ENCODE measurements at places on chromosomes 6 and 20.

- no peak for DNase-seq
Measured at GRCh38 chr20:46802722-46803121, 91.9 kb upstream of the EYA2 start.

DNA sequence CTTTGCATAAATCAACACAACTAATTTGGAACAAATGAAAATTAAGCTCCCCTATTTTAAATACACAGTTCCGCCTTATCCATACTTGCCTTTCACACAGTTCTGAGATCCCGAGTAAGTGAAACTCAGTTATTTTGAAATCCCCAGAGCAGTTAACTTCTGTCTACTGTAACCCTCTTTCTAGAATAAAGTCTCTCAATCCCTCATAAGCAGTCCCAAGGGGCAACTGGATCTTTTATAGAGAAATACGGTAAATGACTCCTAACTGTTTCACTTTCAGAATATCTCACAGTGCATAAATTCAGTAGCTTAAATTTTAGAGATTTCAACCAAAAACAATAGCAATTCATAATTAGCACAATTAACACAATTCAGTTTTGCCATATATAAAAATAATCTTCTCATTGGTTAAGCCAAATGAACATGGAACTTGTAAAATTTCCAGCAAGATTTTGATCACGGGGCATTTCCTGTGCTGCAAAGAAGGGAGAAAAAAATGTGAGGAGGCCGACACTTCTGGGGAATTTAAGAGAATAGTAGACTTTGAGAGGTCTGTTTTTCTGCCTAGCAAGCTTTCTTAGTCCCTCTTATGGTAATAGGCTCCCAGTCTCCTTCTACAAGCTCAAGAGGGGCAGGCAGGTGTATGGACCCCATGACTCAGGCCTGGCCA, 78.3 kb downstream of the KIF6 start:
- DNase-seq = no peak

- DNase-seq = no peak
Measured at GRCh38 chr20:12058216-12058615, 140.5 kb downstream of the BTBD3 start.

GRCh38 chr20:25280051-25280573, 32.2 kb downstream of the PYGB start:
- no peak for DNase-seq

DNA sequence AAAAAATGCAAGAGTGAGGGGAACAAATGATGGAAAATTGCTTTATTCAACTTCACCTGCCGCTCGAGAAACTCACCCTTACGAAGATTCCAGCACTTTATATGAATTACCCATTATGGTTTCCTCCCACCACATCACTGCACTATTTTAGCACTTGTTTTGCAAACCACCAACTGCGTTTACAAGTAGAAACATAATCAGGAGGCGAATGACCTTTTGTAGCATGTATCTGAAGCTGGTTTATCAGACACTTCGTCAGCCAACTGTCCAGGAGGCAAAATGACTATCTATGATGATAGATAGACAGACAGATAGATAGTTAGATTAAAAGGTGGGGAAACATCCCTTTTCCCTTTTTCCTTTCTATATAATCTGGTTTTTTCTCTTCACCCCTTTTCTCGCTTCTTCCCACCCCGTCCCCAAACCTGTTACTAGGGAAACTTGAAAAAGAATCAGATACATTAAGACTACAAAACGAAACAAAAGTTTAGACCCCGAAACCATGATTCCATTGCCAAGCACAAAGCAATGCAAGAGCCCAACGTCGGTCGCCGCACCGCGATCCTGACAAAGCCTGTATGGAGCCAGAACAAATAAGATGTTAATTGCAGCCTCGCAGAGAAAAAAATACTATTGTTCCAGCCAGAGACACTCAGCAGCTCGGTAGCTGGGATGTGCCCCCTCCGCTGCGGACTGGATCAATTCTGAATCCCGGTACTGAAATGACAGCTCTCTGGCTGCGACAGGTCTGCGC, 933 bp upstream of the ADGRB3 start:
- peak; percentile 25 for DNase-seq

GRCh38 chr20:60882836-60883235, 369.2 kb upstream of the CDH4 start:
- DNase-seq = no peak

GRCh38 chr6:13830803-13831202, 16.4 kb upstream of the MCUR1 start:
- no peak for DNase-seq

DNA sequence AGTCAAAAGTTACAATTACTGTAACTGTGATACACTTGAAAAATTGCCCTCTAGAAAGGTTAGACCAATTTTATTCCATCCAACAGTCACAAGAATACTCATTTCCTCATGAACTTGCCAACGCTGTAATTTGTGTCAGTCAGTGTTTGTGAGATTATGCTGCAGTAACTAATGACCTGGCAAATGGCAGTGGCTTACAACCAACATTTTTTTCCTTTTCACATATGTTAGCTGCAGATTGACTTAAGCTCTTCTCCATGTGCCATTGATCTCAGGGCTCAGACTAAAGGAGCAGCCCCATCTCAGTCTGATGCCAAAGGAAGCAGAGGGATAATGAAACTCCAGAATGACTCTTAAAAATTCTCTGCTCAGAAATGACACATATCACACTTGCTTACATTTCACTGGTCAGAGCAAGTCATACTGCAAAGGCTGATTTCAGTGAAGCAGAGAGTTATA, 92.3 kb upstream of the ELOVL5 start:
- DNase-seq = no peak

- no peak for DNase-seq
Measured at GRCh38 chr6:116060572-116061283, at the start of gene FRK. Gene FRK, minus strand, starts transcription at chr6:116060891. Its CDS starts 580 bp downstream, at chr6:116060311.

GRCh38 chr6:111263837-111264236, 176.5 kb downstream of the SLC16A10 start:
- DNase-seq = no peak

- no peak for DNase-seq
Measured at GRCh38 chr20:750801-751200, 17.5 kb downstream of the SLC52A3 start.

DNA sequence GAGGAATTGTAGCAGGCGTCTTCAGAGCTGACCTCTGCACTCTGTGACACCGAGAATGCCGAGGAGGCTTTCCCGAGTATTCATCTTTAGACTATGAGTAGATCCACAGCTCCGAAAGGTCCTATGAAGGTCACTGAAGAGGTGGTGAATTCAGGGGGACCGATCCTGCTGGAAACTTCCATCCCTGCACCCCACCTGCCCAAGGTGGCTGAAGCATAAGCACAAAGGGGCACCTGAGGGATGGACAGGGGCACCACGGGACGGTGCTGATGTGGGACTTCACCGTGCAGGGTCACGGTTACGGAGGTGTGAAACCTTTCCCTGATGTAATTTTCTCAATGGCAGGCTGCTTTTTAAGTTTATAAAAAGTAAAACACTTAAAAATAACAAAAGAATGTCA, 24.4 kb downstream of the DIDO1 start:
- no peak for DNase-seq

GRCh38 chr20:6623989-6624388, 143.5 kb upstream of the BMP2 start:
- no peak for DNase-seq

DNA sequence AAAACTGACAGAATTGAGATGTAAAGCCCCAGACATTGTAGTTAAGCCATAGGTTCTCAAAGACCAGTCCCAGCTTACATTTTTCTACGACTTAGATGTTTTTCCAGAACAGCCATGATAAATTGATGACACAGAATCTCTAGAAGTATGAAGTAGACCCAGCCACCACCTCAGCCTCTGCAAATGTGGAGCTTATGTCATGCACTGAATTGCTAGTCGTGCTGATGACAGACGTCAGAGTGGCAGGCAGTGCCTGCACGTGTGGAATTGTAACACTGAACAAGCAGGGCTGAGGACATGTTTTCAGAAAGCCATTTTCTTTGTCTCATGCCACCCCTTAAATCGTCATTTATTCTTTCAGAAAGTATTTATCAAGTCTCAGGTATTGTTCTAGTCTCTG, 72.4 kb upstream of the TMEM181 start:
- no peak for DNase-seq

GRCh38 chr6:139409026-139409425, 34.6 kb upstream of the CITED2 start:
- DNase-seq = no peak

GRCh38 chr6:150435832-150436231, 67.0 kb downstream of the IYD start:
- no peak for DNase-seq

GRCh38 chr6:147467428-147467827, 41.1 kb upstream of the SAMD5 start:
- no peak for DNase-seq

GRCh38 chr6:34810936-34811632, 19.2 kb downstream of the BLTP3A start:
- peak; percentile 37 for DNase-seq

GRCh38 chr20:6993011-6993410, 225.5 kb downstream of the BMP2 start:
- DNase-seq = no peak
